Gastroesophageal sphincter (tissue), 4 donors: ENCODE measurements at places on chromosomes 2 and 18.

- ATAC-seq: no peak
Observed at GRCh38 chr18:34097312-34097711, 127.4 kb downstream of the NOL4 start.

DNA sequence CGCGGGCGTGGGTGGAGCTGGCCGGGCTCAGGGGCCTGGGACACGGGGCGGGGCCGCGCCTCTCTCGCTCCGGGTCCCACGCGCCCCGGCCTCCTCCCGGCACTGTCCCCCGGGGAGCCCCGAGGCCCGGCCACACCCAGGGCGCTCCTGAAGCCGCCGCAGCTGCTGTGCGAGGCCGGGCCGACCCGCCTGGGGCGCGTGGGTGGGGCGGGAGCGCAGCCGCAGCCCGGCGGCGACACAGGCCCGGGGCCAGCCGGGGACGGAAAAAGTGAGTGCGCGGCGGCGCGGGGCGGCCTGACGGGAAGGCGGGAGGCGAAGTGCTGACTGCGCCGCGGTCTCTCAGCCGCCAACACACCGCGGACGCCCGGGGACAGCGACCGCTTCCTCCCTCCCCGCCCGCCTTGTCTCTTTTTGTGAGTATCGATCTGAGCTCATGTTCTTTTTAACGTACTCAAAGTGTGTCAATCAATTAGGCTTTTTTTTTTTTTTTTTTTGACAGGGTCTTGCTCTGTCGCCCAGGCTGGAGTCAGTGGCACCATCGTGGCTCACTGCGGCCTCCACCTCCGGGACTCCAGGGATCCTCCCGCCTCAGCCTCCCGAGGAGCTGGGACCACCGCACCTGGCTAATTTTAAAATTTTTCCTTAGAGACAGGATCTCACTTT is 14.5 kb downstream of the PDCD1 start:
- ATAC-seq: peak; percentile 92

- no peak for ATAC-seq
Observed at GRCh38 chr2:223488814-223489213, 113.3 kb downstream of the SCG2 start.

- ATAC-seq: no peak
Observed at GRCh38 chr2:237955640-237956401, 11.0 kb upstream of the UBE2F start.

GRCh38 chr2:17851731-17852585 is 26.5 kb upstream of the KCNS3 start:
- ATAC-seq: peak; percentile 54
